Hippocampal formation (tissue), 2 donors: ENCODE measurements at places on chromosomes 2 and 18.

GRCh38 chr18:71106701-71107100 is 817.9 kb downstream of the SOCS6 start:
- no peak for DNase-seq

DNA sequence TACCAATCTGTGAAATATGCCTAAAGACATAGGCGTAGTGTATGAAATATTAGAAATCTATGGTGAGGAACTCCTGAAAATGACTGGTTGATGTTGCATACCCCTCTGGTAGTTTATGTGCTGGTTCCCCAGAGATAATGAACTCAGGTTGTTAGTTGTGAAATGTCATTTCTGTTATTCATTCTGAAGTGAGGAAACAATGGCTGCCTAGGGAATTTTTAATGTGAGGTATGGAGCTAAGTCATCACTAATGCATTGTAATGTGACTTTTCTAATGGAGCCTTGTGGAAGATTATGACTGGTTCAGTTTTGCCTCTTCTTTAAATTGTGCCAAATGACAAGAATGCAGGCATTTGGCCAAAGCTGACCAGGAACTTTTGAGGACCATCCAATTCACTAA is 61.6 kb upstream of the RAB27B start:
- DNase-seq, result no peak

DNA sequence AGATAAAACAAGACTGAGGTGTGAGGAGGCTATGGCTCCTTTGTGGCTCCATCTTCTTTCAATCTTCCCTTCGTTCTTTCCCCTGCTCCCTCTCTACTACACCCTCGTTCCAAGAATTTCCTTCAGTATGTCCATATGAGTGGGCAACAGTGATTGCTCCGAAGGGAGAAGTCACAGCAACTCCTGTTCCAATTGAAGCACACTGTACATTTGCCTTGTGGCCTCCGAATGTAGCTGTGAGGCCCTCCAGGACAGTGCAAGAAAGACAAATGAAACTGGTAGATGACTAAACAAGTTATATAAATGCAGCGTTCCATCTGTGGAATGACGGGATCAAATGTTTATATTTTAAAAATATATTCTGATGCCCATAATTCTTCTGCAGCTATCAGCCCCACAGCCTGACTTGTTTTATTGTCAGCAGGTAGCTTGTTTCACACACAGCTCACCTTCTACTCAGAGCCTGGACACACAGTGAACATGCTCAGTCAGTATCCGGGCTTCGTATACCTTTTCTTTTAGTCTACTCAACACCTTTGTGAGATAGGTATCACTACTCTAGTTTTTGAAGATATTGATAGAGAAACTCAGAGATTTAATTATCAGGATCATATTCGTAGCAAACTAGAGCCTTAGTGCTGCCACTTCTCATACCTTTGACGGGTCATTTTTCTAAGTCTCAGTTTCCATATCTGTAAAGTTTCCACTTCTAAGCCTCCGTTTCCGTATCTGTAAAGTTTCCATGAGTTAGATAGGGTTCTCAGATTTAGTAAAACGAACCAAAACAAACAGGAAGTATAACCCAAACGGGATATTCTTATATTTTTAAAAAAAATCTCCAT is 216.7 kb upstream of the STON1 start:
- DNase-seq, result no peak

- peak; percentile 87 for DNase-seq
Measured at GRCh38 chr2:210577263-210578071, 21.1 kb downstream of the CPS1 start.

- no peak for DNase-seq
Measured at GRCh38 chr18:39871961-39872360, 2083.1 kb upstream of the PIK3C3 start.

GRCh38 chr2:130853391-130853790 is 16.7 kb downstream of the ARHGEF4 start:
- DNase-seq, result no peak

DNA sequence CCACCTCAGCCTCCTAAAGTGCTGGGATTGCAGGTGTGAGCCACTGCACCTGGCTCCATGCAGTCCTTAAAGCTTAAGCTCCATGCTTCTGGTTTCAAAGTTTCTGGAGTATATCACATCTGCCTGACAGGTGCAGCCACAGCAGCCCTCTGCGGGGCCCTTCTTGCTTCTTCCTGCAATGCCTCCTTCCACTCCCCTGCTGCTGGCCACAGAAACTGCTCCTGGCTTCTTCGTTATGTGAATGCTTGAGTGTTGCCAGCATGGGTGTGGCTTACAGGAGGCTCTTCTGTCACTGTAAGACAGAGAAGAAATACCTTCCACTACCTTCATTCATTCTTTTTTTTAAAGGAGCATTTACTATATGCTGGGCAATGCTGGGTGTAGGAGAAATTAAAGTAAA is 10.1 kb upstream of the CCBE1 start:
- DNase-seq, result no peak

DNA sequence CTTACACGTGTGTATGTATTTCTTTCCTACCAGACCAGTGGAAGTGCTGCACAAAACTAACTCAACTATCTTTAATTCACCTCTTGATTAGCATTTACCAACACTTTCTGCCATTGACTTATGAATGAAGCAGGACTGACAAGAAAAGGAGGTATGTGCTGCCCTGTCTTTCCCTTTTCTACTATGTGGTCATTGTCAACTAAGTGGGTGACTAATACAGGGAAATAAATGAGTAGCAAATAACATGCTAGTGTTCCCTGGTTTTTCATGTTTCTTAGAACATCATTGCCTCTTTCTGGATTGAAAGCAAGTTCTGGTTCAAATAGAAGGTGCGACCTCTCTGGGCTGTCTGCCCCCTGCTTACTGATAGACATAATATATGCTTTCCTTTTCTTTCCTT is 58.0 kb downstream of the LINC00305 start:
- no peak for DNase-seq

DNA sequence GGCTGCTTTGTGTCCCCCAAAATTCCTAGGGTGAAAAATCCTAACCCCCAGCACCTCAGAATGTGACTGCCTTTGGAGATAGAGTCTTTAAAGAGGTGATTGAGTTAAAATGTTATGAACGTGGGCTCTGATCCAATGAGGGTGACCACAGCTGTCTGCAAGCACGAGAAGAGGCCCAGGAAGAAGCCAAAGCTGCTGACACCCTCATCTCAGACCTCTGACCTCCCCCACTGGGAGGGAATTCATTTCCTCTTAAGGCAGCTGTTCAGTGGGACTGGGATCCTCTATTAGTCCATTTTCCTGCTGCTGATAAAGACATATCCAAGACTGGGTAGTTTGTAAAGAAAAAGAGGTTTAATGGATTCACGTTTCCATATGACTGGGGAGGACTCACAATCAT is 544.4 kb downstream of the DCDC2C start:
- DNase-seq, result no peak

- no peak for DNase-seq
Measured at GRCh38 chr2:69007603-69008002, 5.4 kb upstream of the ANTXR1 start.

- DNase-seq, result peak; percentile 21
Measured at GRCh38 chr2:6352906-6353515, 512.7 kb downstream of the CMPK2 start.

DNA sequence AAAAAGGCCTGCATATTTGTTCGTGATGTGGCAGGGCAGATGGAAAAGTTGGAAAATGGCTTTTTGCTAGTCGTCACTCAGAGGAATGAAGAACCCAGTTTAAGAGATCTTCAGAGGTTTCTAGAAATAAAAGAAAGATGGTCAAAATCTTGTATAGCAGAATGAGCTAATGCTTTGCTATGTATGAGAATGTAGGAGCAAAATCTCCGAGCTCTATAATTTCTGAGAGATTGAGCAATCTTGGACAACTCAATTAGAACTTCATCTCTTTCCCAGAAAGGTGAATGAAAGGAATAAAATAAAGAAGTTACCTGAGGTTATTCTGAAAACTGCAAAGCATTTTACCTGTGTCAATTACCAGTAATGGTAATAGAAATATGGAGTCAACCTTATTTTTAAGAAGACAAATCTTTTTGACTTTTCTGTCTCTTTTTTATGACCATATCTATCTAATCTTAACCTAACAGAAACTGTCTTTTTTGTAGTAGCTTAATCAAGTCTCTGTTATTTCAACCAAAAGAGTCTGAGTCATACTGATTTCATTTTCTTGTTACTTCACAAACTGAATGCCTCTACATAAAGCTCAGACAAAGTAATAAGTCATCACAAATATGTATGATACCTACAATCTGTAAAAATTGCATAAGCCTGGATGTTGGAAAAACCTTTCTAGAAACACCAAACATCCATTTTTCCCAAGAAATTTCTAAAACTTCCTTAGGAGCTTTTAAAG is 32.5 kb downstream of the CCDC68 start:
- no peak for DNase-seq

GRCh38 chr2:104945866-104946265 is 92.0 kb downstream of the POU3F3 start:
- DNase-seq, result peak; percentile 78

DNA sequence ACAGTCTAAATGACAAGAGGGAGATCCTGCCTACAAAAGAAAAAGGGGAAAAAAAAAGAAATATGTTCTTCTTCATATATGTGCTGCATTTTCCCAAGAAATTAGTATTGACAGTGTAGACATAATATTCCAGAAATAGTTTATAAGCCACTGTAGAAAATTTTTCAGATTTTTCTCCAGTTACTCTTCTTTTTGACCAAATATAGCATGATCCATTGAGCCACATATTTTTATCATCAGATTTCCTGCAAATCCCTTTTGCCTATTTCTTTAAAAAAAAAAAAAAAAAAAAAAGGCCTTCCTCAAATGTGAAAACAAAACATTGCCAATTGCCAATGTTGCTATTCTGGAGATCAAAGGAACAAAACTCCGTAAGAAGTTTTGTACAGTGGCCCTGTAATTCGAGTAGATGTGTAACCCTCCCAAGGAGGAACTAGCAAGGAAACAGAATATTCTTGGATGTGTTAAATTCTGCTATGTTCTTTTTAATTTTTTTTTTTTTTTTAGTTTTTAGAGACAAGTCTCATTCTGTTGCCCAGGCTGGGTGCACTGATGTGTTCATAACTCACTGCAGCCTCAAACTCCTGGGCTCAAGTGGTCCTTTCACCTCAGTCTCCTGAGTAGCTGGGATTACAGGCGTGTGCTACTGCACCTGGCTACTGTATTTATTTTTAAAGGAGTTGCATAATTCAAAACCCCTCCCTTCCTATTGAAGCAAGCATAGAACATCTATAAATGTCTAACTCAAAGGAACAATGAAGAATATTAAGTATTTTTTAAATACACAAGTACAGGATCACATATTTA is 12.5 kb upstream of the CABYR start:
- DNase-seq, result no peak

- DNase-seq, result peak; percentile 86
Measured at GRCh38 chr2:163345795-163346573, 389.8 kb downstream of the FIGN start.

DNA sequence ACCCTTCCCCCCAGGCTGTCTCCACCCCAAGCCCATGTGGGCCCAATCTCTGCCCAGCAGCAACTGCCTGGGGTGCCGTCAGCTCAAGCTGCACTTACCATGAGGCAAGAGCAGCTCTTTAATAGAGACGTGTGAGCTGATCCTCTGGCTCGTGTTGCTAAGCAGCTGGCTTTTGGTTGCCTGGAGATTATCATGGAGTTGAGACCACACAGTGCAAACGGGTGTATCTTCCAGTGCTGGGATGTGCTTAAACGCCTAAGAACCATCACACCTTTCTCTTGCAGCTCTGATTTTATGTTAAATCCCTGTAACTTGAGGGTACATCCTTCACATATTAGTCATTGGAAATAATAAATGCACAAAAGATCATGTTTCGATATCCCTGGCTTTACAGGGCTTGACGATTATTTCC is 271.1 kb downstream of the PRKCE start:
- no peak for DNase-seq

DNA sequence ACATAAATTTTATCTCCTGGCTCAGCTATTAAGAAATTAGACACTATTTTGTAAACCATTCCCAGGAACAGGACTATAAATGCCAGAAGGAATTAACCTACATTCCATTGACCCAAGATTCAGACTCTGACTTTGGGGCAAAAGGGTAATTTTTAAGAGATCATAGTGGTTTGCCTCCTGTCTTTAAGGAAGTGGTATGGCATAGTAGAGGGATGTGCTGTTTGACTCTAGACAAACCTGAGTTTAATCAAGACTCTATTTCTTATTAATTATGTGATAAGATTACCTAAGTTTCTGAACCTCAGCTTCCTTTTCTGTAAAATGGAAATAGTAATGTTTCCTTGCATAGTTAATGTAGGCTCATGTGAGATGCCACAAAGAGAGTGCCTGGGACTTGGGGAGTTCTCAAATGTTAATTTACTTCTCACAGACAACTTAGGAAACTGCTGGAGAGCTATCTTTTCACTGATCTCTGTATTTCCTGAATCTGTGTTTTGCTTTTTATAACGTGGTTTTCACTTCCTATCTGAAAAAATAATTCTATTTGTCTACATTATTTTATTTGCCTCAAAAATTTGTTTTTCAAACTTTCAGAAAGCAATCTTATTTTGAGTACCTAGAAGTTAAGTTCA is 11.9 kb upstream of the SLC40A1 start:
- DNase-seq, result no peak

DNA sequence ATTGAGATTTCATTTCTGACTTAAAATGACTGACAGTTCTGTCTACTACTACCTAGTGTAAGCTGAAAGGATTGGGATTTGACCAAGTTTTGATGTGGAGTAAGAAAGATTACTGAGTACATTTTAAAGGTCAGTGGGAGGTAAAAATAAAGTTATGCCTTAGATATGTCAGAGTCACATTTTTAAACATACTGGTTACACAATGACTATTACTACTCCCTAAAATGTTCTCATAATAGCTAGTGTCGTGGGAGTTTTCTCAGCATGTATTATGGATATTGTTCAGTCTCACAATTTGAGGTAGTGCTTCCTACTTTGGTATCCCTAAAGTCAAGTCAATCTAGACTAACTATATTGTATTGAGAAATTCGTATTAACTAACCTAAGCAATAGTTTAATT is 1092.5 kb downstream of the LRP1B start:
- DNase-seq, result no peak

DNA sequence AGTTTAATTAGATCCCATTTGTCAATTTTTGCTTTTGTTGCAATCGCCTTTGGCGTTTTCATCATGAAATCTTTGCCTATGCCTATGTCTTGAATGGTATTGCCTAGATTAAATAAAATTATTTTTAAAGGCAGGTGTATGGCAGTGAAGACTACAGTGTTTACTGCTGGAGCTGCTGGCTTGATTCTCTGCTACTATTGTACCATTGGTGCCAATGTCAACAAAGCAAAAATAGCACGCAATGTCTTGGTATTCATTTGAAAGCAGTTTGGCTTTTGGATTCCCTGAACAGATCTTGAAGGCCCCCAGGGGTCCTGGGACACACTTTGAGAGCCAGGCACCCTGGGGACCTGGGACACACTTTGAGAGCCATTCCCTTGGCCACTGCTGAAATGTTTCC is 125.4 kb upstream of the ACKR3 start:
- DNase-seq, result no peak

DNA sequence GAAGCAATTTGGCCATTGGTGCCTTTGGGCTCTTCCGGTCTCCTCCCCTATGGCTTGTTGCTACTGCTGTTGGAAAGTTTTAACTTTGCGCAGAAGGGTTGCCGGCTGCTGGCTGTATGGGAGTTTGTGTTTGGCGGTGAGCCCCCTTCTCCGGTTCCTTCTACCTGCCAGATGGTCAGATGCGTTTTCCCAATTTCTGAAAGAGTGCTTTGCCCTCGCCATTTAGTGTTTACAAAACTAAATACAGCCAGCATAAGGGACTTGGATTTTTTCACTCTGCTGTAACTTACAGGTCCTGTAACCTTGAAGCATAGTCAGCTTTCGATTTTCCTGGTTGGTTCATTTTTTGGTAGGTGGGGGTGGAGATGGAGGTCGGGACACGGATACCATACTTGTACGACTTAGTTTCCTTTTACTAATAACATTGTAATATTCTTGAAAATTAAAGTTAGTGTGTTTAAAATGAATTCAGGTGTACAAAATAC is 604 bp downstream of the COQ10B start:
- no peak for DNase-seq
